ENCODE measurements at places on chromosomes 13 and 19.

- DNase-seq, result no peak
Measured at GRCh38 chr19:46678110-46678732, 17.2 kb upstream of the DACT3 start.

GRCh38 chr13:111117961-111118360, 2.9 kb downstream of the ARHGEF7 start:
- DNase-seq, result peak; percentile 40

DNA sequence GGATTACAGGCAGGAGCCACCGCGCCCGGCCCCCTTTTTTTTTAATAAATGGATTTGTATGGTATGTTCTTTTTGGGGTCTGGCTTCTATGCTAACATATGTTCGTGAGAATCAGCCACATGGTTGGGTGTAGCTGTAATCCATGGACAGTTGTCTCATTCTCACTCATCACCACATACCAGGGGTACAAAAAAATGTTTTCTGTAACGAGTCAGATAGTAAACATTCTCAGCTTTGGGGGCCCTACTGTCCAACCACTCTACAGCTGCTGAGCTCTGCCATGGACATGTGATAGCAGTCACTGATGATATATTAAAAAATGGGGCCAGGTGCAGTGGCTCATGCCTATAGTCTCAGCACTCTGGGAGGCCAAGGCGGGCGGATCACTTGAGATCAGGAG, 5.1 kb upstream of the RETN start:
- DNase-seq, result no peak

DNA sequence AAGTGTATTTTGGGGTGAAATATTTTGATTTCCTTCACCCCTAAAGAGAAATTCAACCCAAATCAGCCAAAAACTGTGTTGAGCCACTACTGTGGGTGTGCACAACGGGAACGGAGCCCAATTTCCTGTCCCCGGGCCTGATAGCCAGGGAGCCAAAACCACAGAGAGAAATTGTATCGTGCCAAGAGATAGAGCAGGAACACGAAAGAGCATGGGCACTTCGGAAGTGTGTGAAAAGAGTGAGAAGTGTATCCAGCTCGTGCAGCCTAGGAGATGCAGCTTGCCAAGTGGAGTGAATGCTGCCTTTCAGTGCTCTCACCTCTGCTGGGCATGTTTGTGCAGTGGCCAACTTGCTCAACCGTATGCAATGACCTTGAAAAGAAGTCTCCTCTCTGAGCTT, 19.4 kb upstream of the PLEKHF1 start:
- DNase-seq, result peak; percentile 6

DNA sequence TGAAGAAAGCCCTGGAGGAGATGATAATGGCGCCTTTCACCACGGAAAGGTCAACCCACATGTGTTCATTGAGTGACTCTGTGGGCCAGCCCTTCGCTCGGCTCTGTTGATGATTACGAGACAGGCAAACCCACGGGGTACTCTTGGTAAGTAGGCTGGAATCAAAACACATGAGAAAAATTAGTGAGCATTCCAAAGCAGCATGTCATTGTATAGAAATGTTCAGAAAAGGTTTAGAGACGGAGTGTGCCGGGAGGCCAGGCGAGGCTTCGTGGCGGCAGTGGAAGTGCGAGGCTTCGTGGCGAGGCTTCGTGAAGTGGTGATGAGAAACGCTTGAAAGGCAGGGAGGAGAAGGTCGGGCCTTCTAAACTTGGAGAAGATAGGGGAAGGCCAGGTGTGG, 144.3 kb downstream of the ZNF536 start:
- DNase-seq, result no peak

DNA sequence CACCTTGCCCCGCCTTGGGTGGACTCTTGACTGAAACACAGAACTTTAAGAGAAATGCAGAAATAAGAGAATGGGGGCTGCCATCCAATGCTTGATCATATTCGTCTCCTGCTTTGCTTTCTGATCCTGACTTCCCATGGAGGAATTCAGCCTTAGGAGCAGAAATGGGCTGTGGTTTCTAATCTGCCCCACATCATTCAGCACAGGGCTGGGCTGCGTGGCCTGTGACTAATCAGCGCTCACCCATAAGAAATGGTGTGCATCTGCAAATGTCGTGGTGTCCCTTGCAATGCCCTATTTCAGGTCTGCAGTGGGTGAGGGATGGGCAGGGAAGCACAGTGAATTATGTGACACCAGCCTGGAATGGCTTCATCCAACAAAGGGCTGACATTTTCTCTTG, 60.7 kb upstream of the URI1 start:
- DNase-seq, result no peak

DNA sequence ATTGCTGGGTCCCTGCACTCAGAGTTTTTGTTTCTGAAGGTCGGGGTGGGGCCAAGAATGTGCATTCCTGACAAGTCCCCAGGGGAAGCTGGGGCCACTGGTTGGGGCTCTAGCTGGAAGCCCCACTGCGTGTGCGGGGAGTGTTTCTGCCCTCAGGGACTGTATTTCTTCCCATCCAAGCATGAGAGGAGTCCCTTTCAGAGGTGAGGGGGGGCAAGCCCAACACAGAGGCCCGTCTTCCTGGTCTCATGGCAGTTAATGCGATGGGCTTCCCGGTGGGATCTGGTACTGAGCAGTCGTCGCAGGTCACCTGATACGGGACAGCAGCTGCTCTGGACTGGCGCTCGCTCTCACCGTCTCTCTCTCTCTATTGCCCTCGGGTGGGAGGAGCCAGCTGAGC, 50.4 kb downstream of the GPR12 start:
- no peak for DNase-seq

DNA sequence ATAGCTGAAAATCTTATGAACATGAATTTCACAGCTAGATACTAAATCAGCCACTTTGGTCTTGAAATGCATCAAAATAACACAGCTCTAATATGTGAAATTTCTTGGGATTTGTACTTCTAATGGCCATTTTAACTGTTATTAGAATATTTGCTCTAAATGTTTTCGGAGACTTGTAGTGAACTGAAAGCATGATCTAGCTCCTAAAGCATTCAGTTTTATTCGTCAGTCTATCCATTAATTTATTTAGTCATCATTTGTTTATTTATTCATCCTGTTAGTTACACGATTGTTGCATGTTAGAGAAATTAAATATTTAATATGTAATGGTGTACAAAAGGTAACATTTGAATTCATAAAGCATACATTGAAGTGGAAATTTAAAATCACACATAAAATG, 1132.7 kb downstream of the SLITRK1 start:
- DNase-seq, result no peak

GRCh38 chr13:22336460-22336859, 665.6 kb downstream of the FGF9 start:
- DNase-seq, result no peak

GRCh38 chr19:530134-531008, 1.2 kb upstream of the CDC34 start:
- no peak for DNase-seq

GRCh38 chr13:32408296-32409000, 19.5 kb downstream of the N4BP2L1 start:
- no peak for DNase-seq

GRCh38 chr13:97921176-97921816, 32.2 kb upstream of the IPO5 start:
- DNase-seq, result peak; percentile 36

GRCh38 chr19:45469945-45470761, 2.4 kb downstream of the FOSB start:
- DNase-seq, result no peak

- peak; percentile 68 for DNase-seq
Measured at GRCh38 chr19:17025991-17026658, 485 bp downstream of the CPAMD8 start.

DNA sequence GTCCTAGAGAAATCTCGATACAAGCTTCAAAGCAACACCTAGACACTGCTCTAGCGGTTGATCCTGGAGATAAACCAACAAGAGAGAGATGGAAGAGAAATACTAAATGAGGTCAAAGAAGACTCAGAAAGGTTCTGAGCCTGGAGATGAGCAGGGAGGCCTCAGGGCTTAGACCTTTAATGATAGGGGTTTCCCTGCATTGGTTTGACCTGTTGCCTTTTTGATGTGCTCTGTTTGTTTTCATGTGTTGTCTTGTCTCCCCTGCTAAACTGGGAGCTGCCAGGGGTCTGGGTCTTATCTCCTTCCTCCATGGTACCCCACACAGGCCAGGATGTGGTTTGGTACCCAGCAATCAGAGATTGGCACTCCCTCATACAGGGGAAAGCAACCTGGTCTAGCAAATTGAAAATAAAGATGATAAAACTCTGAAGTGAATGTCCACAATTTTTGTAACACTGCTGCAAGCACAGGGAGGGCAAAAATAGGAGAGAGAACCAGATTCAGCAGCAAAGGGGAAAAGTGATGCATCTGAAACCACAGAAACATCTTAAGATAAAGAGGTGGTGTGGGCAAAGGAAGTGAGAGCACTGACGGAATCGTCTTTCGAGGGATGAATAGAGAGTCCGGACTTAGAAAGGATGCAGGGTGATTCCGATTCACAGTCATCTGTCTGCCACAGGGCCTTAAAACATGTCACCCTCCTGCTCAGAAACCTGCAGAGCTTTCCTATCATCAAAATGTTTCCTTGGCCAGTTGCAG, 3.5 kb downstream of the FFAR2 start:
- no peak for DNase-seq

DNA sequence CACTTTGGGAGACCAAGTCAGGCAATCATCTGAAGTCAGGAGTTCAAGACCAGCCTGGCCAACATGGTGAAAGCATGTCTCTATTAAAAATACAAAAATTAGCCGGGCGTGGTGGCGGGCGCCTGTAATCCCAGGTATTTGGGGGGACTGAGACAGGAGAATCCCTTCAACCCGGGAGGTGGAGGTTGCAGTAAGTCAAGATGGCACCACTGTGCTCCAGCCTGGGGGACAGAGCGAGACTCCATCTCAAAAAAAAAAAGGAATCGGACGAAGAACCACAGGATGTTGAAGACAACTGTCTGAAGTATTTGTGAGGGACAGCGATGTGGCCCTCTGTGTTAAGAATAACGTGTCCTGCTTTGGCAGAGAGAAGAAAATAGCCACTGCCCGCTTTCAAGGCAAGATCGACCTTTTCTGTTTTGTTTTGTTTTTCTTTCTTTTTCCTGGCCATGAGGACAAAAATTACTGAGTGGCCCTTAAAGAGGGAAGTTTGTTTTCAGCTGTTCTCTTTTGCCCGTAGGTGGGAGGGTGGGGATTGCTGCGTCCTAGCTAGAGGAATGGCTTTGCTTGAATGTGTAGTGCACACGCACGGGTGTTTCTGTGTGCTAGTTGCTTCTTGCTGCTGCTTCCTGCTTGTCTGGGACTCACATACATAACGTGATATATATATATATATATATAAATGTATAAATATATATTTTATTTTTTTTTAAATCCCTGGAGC, 6.2 kb upstream of the PRKCG start:
- DNase-seq, result no peak

DNA sequence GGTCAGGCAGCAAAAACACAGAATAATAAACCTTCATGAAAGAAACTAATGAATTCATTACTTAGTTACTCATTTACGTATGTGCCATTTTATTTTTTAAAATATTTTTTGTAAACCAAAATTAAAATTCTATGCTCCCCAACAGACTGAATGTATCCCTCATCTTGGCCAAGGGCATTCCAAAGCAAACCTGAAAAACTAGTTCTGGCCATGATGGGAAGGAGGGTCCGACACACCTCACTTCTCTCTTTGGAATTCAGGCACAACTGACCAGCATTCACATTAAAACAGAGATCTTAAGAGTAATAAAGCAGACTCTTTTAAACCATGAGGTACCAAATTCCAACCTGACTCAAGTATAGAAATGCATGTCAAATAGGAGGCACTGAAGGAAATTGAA, 1576.9 kb upstream of the SPRY2 start:
- no peak for DNase-seq

- no peak for DNase-seq
Measured at GRCh38 chr13:41610404-41610803, 153.1 kb downstream of the RGCC start.
